ENCODE measurements at places on chromosomes 7 and 10.

- no peak for DNase-seq
These were observed 428.6 kb downstream of the ACTR3B start for GRCh38 chr7:153188161-153188560.

GRCh38 chr7:43482679-43483252, 100.1 kb upstream of the STK17A start:
- DNase-seq, result no peak

DNA sequence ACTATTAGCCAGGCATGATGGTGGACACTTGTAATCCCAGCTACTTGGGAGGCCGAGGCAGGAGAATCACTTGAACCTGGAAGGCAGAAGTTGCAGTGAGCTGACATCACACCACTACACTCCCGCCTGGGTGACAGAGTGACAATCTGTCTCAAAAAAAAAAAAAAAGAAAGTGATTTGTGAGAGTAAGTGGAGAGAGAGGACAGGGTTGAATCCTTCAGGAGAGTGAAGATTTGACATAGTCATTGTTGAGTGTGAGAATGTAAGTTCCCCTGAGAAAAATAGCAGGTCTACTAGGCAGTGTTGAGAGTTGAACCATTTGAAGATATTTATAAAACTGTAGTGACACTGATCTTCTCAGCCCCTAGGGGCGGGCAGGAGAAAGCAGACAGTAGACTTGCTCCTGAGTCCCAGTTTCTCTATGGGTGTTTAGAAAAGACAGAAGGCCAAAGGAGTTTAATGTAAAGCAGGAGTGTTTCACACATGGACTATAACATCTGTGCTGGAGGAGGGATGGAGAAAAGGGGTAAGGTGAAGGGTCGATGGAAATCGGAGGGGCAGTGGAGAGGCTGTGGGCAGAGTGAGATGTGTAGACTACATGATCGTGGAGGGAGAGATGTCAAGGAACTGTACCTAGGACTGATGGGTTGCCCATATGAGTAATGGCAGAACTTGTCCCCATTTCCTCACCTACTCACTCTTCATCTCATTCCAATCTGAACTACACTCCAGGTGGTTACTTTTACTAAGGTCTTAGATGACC, 13.7 kb upstream of the LAMB4 start:
- no peak for DNase-seq

DNA sequence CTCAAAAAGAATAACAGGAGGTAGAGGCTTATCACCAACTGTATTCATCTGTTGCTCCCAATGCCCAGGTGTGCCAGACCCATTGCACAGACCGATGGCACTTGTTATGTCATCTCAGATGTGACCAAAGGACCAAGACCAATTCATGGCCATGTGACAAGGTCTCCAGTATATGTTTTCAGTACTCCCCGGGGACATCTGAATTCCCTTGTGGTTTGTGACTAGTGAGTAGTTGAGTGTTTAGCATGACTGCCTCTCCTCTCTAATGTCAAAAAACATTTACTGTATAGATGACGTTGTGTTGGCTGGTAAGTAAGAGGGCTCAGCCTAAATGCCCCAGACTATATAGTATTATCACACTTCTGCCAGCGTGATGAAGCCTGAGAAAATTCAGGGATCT, 202.1 kb upstream of the SMIM30 start:
- no peak for DNase-seq

- DNase-seq, result no peak
These were observed 18.1 kb upstream of the KNDC1 start for GRCh38 chr10:133141958-133142340.

DNA sequence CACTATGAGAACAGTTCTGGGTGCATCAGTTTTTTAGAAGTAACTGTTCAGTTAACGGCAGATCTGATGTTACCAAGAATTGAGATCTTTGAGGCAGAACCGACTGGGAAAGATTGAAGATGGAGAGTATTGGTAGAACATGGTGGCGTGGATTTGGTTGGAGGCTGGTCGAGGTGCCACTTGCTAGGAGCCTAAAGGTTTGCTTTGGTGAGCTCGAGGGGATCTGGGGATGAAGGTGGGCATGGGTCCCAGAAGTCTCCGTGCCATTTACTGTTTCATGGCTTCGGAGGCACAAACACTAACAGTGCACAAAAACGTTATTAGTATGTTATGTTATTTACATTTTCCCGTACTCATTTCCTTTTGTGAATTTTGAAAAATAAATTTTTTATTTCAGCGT, 81.4 kb downstream of the ADCY1 start:
- DNase-seq, result no peak

- no peak for DNase-seq
These were observed 180.8 kb downstream of the MAD1L1 start for GRCh38 chr7:2051707-2052656.

- no peak for DNase-seq
These were observed 51.2 kb downstream of the GPR26 start for GRCh38 chr10:123717336-123717735.

GRCh38 chr7:7564323-7564780, 2.3 kb upstream of the MIOS start:
- no peak for DNase-seq

- DNase-seq, result no peak
These were observed 165.0 kb upstream of the ASAH2 start for GRCh38 chr10:50416181-50416824.

- DNase-seq, result no peak
These were observed 49.6 kb upstream of the HELLS start for GRCh38 chr10:94496010-94496409.

- DNase-seq, result no peak
These were observed 730.4 kb downstream of the PHTF2 start for GRCh38 chr7:78528964-78529363.

DNA sequence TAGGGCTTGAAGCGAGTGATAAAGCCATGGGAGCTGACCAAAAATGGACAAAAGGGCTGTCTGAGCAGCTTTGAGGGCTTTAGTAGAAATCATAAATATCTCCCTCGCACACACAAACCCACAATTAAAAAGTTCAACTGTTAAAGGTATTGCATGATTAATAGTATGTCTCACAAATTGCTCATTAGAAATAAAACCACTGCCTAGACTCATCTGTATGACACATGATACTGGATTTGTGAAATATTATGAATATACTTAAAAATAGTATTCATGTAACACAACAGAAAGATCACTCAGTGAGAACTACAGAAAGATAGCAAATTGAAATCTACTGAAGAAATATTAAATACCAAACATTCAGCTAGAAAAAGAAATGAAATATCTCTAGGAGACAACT, 11.9 kb upstream of the PTPN12 start:
- no peak for DNase-seq

GRCh38 chr7:66950311-66950710, 29.3 kb downstream of the TMEM248 start:
- DNase-seq, result no peak

DNA sequence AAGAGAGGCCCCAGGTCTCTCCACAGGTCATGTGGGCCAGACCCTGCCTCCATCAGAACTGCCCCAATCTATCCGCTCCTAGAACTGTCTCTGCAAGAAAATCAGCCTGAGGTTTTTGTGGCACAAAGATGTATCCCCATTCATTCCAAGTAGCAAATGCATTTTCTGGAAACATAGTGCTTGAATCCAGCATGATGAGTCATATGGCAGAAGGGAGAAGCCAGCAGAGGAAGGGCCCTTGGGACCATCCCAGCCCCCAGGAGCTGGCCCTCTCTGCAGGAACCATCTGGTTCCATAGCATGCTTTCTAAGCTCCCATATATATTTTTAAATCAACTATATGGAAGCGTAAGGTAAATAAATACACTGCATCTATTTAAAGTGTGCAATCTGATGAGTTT, 563.2 kb downstream of the GALNT17 start:
- DNase-seq, result no peak

DNA sequence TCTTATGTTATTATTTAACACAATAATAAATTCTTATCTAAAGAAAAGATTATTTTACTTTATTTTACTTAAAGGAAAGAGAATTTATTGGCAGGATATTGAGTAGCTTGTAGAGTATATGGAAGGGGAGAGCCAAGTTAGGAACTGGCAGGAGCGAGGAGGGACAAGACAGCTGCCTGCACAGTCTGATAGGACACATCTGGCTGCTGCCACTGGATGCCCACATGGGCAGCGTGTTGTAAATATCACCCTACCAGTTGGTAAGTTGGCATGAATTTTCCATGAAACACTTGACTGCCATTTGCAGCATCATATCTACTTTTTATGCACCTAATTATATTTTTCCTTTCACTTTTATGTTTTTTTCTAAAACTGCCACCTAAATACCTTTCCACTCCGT, 19.6 kb downstream of the SRI start:
- DNase-seq, result peak; percentile 69

DNA sequence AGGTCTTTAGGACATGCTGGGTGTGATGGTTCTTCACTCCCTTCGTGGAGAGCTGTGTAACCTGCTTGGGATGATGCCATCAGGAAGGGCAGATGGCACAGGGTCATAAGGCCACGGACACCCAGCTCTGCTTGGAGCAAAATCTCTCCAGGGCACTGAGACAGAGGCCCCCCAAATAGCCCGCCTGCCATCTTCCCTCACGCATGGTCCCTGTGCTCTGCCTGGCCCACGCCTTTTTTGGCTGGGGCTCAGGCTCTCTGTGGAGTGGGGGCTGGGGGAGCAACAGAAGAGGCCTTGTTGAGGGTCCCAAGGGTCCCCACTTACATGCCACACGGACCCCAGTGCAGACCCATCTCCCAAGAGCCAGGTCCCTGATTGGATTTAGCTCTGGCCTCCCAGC, 93.3 kb upstream of the RET start:
- DNase-seq, result no peak
